Muscle of back (tissue), 13 donors: ENCODE measurements at places on chromosomes 3 and 15. TPM values are rescaled to one million over a fixed set of nuclear protein-coding genes. Genes with fewer than 3 reads are reported as not detected.

GRCh38 chr3:53694046-53694445, 152.2 kb downstream of the CHDH start:
- DNase-seq = no peak

Gene C3orf22
- not detected for polyA plus RNA-seq

DNA sequence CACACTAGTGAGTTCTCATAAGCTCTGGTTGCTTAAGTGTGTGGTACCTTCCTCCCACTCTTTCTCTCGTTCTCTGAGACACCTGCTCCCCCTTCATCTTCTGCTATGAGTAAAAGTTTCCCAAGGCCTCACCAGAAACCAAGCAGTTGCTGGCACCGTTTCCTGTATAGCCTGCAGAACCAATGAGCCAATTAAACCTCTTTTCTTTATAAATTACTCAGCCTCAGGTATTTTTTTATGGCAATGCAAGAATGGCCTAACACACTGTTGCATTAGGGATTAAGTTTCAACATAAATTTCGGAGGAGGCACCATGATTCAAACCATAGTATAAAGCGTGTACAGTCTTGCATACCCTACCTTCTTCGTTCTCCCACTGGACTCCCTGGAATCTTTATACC, 252.3 kb upstream of the CHRM5 start:
- DNase-seq = no peak

- DNase-seq = no peak
Observed at GRCh38 chr3:197367081-197367780, 68.8 kb upstream of the DLG1 start.

DNA sequence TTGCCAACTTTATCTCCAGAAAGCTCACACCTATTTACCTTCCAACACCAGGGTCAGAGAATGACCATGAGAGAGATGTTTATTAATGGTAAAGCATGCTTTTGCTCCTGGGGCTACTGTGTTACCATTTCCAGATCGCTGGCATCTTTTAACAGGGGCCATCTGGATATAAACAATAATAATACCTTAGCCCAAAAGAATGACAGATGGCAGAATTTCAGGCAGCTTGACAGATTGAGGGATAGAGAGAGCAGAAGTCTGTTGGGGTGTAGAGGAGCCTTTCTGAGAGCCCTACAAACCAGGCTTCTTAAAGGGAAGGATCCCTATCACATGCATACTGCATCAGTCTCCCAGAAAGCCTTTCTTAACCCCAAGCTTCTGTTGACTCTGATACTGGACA, 17.7 kb downstream of the RBP1 start:
- DNase-seq = no peak

DNA sequence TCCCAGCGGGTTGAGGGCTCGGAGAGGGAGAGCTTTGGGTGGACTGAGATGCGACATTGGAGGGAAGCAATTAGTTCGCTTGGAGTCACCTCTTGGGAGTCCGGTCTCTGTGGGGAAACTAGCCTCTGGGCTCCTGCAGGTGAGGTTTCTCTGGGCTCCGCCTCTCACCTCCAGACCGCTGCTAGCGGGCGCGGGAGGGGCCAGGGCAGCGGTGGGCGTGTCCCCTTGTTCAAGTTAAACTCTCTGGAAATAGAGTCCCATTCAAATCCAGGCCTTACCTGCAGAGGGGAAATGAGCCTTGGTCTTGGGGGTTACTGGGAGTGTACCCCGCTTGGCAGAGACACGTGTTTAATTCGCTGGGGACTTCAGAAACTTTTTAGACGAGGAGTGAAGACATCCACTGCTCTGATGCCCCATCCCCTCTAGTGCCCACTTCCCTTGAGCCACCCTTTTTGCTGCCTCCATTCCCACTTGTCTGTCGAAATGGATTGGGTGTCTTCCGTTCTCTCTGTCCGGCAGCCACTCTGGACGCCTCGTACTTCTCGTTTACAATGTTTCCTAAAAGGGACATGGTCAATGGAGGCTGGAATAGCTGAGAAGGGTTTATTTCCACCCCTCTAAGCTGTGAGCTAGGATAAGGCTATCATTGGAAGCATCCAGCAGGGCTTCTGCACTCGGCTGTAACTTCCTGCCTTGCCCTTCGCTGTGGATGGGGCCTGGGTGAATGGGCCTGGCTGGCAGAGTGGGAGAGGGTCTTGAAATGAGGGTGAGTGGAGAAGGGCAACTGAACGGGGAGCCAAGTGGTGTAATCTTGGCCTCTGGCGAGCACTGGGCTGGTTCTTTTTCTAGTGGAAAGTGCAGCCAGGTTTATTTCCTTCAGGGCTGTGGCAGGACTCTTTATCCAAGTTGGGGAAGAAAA, 1.1 kb downstream of the MITF start:
- peak; percentile 28 for DNase-seq

DNA sequence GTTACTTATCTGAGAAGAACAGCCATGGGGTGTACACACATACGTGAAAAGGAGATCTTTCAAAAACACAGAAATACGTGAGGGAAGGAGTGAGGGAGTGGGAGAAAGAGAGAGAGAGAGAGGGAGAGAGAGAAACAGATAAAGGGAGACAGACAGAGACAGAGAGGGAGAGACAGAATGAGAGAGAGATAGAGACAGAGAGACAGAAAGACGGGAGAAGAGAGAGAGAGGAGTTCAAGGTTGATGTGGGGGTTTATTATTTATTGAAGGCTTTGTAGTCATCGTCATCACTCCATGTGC, 64.0 kb downstream of the CHST2 start:
- no peak for DNase-seq

Gene MESP2
- 0.25 TPM for polyA plus RNA-seq

- peak; percentile 80 for DNase-seq
Observed at GRCh38 chr3:172258624-172259023, 189.6 kb downstream of the GHSR start.

- no peak for DNase-seq
Observed at GRCh38 chr15:82108489-82109078, 62.8 kb upstream of the MEX3B start.

- DNase-seq = no peak
Observed at GRCh38 chr3:74268753-74269152, 345.7 kb downstream of the CNTN3 start.

GRCh38 chr3:185405664-185406063, 42.7 kb downstream of the MAP3K13 start:
- DNase-seq = no peak

- peak; percentile 34 for DNase-seq
Observed at GRCh38 chr3:58556001-58556400, 19.0 kb upstream of the ACOX2 start.

Gene LRRC2
- polyA plus RNA-seq = 2.7 TPM

- DNase-seq = peak; percentile 59
Observed at GRCh38 chr3:17032407-17033034, 147.8 kb downstream of the PLCL2 start.

GRCh38 chr15:28112101-28112760, 13.1 kb upstream of the OCA2 start:
- no peak for DNase-seq

Gene CFAP100
- 0.37 TPM for polyA plus RNA-seq

DNA sequence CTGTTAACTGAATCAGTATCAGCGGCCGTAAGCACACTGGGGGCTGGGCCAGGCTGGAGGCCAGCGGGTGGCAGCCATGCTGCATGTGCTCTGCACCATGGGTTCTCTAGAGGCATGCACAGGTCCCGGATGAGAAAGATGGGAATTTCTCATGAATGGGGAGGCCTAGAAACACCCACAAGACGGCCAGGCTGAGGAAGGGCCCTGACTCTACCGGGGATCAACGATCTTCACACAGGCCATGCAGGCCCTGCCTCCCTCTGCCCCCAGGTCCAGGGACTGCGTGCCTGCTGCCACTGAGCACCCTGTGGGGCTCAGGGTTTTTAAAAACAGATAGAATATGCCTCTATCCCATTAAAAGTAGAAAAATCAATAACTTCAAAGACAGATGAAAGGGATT, 32.7 kb downstream of the SLC41A3 start:
- no peak for DNase-seq

DNA sequence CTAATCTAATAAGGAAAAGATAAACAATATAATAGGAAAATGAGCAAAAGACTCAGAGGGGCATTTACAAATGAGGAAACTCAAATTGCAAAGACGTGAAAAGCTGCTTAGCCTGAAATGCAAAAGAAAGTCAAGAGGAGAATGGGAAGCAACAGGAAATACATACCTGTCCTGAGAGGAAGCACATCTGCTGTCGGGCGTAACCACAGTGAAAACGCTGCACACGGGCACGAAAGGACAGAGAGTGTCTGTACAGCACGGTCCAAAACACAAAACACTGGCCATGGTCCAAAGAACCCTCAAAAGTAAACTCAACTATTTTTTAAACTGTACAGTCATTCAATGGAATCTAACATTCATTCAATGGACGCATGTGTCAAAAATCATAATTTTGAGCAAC, 100.6 kb downstream of the CHSY1 start:
- DNase-seq = no peak

Gene ALDH1A2
- polyA plus RNA-seq = 6.2 TPM

GRCh38 chr15:67115586-67115969, 50.2 kb downstream of the SMAD3 start:
- no peak for DNase-seq

GRCh38 chr15:69748131-69748530, 295.5 kb downstream of the RPLP1 start:
- no peak for DNase-seq

DNA sequence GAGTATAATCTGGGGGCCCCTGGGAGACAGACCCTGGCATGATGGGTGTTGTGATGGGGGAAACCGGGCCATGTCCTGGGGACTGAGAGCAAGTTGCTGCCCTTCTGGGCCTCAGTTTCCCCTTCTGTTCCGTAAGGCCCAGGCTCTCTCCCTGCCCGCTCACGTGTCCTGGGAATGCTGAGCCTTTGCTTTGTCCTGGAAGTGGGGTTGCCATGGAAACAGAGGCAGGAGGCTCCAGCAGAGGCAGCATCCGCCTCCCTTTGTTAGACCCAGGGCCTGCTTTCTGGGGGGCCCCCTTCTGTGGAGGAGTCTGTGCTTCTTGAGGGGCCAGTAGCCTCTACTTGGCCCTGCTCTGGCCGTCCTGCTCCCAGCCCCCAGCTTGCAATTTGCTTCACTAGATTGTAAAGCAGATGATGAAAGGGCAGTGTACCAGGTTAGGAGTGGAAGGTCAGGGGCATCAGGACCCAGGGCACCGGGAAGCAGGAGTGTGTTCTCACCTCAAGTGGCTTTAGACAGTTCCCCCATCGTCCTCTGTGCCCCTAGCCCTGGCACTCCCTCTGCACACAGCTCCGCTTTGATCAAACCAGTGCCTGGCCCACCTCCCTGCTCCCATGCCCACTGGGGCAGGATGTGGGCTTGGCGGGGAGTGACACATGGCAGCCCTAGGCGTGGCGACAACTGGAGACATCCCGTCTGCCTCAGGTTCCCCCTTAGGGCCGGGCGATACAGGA, 105.6 kb downstream of the FBLN2 start:
- DNase-seq = peak; percentile 36

DNA sequence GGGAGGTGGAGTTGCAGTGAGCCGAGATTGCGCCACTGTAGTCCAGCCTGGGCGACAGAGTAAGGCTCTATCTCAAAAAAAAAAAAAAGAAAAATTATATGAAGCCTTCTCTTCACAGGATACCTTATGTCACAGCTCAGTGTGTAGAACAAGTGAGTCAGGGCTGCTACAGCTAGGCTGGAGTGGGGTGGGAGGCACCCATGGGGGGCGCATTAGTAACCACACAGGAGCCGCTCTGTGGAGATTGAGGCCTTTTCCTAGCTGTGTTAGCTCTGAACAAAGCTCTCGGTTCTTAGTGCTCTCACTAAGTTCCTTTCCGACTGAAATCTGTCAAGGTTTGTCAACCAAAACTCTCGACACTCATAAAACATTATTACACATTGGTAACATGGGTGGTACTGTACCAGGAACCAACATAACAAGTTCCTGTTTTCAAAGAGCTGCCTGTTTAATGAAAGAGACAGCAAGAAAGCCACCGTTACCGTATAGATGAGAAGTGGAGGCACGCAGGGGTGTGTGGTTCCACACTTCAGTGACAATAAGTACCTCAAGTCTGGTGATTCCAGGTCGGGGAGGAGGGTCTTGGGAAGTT, 4.5 kb downstream of the LRRC31 start:
- DNase-seq = no peak

- DNase-seq = peak; percentile 34
Observed at GRCh38 chr3:111998636-111999483, at the start of gene TAGLN3. Gene TAGLN3, plus strand, starts transcription at chr3:111998922. Its CDS starts 501 bp downstream, at chr3:111999423.

Gene SLC9C1
- 0.17 TPM for polyA plus RNA-seq

DNA sequence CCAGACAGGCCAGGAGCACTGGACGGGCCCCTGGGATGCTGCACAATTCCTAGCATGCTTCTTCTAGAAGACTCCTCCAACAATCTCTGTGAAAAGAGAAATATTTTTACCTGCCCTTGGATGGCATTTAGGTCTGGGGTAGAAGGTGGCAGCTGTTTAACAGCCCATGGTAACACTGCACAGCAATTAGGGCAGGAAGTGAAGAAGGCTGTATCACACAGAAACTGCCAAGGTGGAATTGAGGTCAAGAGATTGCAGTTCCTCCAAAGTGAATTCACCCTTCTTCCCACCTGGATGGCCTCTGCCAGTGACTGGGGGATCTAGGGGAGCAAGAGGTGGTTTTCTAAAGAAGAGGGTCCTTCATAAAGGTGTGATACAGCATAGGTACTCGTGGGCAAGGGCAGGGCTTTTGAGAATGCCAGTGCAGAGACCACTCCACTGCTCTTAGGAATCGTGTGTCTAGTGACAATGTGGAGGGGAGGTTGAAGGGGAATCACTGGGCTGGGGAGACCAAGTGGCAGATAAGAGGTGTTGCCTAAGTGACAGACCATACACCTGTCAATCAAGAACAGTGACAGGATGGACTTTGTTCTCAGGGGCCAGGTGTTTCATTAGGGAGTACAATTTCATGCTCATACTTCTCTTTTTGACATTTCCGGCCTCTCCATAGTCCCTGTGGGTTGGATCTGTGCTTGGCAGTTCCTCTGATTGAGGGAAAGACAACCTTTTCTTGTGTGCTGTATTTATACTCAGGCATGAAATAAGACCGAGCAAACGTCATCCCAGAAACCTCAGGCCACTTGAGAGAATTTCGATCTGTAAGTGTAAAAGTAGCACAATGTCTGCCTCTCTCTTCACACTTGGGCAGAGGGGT, 83.5 kb upstream of the BCL6 start:
- DNase-seq = no peak

Gene PLA2G4D
- polyA plus RNA-seq = 0.20 TPM

Gene CSTA
- 4.1 TPM for polyA plus RNA-seq

- DNase-seq = no peak
Observed at GRCh38 chr15:38528294-38528693, 36.3 kb downstream of the RASGRP1 start.
